ENCODE measurements at places on chromosomes 7 and 10.

DNA sequence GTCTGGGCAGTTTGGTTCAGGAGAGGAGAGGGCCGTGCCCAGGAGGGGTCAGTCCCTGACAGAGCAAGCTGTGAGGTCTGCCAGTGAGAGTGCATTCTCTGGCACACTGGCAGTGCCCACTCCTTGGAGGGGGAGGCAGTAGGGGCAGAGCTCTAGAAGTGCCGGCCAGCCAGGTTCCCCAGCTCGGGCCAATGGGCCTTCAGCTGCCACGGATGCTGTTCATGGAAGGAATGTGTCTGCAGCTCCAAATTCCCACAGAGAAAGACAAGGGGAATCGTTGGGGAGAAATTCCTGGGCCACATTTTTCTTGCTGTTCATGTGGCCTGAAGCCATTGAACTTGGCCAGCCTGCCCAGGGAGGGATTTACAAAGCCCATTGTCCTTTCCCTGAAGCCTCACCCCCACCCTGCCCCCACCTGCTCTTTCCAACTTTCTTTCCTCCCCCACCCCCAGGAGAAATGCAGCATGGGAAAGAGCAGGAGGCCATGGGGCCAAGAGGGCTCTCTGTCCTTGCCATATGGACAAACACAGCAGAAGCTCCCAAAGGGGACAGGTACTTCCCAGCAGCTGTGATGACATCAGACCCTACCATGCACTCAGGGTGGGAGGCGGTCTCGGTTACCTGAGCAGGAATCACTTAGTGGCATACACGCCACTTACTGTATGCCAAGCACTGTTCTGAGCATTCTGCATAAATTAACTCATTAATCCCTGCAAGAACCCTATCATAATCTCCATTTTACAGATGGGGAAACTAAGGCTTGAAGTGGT is 70.7 kb downstream of the ARHGAP22 start:
- no peak for DNase-seq

DNA sequence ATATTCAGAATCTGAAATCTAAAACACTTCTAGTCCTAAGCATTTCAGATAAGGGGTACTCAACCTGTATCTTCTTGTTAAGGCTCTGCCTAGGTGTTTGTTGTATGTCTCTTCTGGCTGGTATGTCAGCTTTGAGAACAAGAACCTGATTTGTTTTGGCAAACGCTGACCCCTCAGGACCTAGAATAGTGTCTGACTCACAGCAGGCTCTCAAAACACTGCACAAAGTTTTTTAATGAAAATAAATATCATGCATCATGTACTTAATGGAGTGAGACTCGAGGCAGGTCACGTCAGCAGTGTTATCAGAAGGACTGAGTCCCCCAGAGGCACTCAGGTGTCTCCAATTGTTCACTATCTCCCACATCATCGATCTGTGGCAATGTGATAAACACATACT is 99.1 kb downstream of the GLI3 start:
- DNase-seq: no peak

- DNase-seq: no peak
Observed at GRCh38 chr7:91164506-91164905, 99.7 kb upstream of the FZD1 start.

GRCh38 chr7:92647011-92647625 is 56.9 kb upstream of the FAM133B start:
- DNase-seq: no peak

DNA sequence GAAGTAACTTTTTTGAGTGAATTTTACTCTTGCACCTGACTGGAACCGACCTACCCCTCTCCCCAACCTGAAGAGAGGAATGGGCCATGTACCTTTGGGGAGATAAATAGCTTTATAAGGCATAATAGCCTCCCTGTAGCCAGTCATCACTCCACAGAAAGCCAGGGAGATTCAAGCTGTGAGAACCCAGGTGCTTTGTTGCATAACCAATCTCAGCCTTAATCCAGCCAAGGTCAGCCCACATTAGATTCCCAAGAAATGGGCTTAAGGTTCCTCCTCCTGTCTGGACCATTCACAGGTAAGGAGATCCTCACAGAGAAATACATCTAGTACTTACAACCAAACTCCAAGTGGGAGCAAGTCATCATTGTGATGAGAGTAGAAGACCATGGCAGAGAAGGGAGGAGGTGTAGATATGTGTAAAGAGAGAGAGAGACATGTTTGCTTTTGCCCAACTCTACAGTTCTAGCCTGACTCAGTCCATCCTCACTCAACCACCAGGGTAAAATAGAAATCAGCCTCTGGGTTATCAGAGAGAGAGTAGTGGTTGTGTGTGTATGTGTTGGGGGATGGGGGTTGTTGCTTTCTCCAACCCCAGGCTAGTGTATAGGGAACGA is 23.6 kb downstream of the SKIDA1 start:
- DNase-seq: no peak

GRCh38 chr7:72334698-72335097 is 77.4 kb downstream of the CALN1 start:
- no peak for DNase-seq

DNA sequence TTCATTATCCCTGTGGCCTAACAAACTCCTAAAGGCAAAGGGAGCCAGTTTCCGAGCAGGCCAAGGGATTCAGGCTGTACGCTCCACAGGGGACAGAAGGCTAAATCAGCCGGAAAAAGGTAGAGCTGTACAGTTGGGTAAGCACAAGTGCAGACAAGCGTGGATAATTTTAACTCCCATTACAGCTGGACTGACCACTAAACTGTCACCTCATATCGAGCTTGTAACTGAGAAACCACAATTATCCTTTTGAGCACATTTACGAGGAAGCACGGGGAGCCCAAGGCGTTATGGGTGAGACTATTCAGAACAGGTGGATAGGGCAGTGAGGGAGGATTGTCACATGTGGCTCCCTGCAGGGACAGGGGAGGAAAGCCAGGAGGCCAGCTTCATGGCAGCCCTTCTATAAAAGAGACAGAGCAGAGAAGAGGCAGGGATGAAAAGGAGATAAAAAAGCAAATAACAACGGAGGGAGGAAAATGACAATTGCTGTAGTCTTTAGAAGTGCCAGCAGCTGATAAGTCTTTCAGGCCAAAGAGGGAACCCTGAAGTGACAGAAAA is 288.0 kb downstream of the FGFR2 start:
- DNase-seq: no peak

DNA sequence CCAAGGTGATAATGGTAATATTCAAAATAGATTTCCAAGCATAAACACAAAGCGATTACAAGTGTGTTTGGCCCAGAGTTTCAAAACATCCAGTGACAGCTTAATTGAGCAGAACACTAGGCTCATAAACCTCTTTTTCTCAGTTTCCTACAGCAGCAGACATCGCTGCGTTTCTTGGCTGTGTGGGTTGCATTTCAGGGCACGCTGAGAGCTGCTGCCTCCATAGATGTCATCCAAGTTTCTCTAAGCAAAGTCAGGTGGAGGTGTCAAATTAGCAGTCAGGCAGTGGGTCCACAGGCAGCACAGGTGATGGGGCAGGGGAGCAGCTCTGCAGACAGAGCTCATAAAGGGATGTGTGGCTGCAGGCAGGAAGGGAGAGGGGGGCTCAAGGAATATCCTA is 50.5 kb upstream of the COL13A1 start:
- no peak for DNase-seq

GRCh38 chr7:82441669-82442478 is 1.7 kb downstream of the CACNA2D1 start:
- no peak for DNase-seq

GRCh38 chr7:118080947-118081346 is 103.0 kb upstream of the LSM8 start:
- DNase-seq: no peak

DNA sequence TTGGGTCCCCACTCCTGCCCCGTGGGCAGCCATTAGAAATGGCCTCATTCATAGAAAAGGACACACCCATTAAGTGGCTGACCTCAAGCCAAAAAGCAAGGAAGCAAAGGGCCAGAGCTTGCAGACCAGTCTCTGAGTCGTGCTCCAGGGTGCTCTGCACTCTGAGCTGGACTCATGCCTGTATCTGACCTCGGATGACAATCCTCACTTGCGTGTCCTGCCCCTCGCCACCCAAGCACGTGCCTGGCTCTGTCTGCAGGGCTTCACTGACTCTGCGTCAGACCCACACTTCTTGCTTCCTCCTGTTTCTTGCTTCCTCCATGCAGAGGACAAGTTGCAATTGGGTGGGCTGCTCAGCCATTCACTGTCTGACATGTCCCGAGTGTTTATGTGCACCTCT is 138.8 kb downstream of the OAT start:
- no peak for DNase-seq

GRCh38 chr10:125060826-125061556 is 99.4 kb downstream of the CTBP2 start:
- DNase-seq: peak; percentile 67

GRCh38 chr10:18401416-18402195 is 249.8 kb downstream of the NSUN6 start:
- no peak for DNase-seq

- no peak for DNase-seq
Observed at GRCh38 chr10:124683814-124684213, 60.4 kb downstream of the FAM53B start.

GRCh38 chr10:69356187-69356586 is 60.5 kb downstream of the TACR2 start:
- DNase-seq: no peak

- DNase-seq: no peak
Observed at GRCh38 chr7:82289152-82289535, 154.4 kb downstream of the CACNA2D1 start.

- no peak for DNase-seq
Observed at GRCh38 chr10:5565205-5565545, 40.4 kb downstream of the CALML3 start.

GRCh38 chr7:113247198-113247597 is 128.8 kb upstream of the SMIM30 start:
- DNase-seq: no peak

DNA sequence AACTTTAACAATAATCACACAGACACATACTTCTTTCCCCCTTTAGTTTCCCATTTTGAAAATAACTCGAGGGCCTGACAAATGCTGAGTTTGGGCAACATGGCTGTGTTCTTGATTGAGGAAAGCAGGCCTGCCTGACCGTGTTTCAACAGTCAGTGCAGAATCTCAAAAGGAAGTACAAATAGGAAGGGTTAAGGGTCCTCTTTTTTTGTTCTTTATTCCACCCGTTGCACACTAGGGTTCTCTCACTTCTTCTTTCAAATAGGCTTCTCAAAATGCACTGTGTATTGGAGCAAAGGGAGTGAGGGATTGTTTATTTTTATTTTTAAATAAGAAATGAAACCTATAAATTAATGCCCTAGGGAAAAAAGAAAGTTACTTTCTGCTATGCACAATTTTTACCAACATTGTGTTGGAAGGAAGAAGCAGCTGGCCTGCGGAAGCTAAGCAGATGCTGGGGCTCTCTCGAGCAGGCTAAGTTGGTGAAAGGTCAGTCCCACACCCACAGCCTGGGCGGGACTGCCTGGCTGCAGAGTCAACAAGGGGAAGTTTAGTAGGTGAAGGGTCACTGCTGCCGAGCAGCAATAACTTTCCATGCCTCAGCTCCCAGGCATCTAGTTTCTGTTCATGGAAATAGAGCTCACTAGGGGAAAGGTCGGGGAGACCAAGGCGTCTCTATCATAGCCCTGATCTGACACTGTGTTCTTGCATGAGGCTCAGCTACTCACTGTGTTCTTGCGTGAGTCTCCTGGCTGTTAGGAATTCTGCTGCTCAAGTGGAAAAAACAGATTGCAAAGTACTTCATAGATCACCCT is 12.2 kb upstream of the PDK4 start:
- peak; percentile 99 for DNase-seq

GRCh38 chr10:48708144-48708543 is 23.5 kb downstream of the WDFY4 start:
- no peak for DNase-seq

DNA sequence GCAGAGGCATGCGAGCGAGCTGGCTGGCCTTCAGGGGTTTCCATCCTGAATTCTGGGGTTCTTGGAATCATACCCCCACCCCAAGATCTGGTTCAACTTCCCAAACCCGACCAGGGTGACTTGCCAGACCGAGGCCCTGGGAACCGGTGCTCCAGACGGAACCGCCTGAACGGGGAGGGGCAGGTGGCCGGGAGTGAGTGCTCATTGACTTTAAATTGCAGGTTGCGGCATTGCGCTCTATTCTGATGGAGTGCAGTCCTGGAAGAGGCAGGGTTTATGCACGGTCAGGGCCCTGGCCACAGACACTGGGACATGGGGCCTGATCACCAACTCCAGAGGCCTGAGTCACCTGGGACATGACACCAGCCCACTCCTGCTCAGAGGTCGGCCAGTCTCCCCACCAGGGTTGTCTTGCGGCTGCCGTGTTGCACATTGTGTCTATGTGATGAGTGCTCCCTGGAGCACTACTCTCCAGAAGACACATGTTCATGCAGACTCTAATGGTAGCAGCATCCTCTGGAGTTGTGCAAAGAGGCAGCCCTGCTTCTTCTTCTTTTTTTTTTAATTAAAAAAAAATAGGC is 5.8 kb upstream of the DDIT4 start:
- DNase-seq: no peak

- no peak for DNase-seq
Observed at GRCh38 chr7:17046666-17047065, 164.9 kb upstream of the AGR3 start.

DNA sequence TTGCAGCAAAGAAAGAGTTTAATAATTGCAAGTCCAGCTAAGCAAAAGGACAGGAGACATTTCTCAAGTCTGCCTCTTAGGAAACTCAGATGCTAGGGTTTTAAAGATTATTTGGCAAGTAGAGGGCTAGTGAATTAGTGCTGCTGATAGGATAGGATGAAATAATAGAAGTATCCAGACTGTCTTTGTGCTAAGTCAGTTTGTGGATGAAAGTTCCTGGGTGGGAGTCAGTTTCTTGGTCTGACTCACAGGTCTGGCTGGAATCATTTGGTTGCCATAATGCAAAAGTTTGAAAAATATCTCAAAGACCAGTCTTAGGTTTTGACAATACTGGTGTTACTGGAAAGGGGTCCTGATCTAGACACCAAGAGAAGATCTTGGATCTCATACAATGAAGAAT is 42.6 kb upstream of the INHBA start:
- DNase-seq: no peak

DNA sequence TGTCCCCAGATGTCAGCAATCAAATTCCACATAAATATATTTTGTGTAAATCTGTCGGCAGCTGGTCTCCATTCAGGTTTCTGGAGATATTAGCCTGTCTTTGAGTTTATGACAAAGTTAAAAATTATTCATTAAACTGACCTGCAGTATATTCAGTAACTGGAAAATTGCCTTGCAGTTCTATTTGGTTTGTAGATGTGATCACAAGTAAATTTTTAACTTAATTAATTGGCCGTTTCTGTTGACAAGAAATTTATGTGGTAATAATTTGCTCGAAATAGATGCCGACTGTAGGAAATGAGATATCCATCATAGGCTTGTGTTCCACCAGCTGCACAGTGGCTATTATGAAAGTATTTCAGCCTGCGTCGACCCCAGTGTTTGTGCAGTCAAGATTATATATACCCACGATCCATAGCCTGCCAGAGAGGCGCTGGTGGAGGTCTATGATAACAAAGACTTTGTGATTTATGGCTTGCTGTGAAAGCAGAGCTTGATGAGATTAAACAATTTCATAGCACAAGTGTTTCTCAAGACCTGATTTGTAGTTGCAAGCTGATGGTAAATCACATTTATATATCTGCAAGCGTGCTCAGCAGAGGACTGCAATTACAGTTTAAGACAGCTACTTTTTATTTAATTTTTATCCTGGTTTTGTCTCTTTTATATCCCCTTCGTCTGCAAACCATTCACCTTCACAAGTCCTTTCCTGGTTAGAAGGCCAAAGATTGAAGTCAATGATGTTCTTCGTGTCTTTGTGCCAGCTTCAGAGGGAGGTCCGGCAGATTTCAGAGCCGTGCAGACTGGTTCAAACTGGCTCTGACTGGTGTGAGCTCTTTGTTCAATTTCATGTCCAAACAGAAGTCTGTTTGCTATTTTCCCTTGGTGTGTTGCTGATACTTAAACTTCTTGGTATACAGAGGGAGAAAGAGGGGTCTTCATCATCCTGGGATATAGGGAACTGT is 850.9 kb downstream of the LRMDA start:
- peak; percentile 79 for DNase-seq

- no peak for DNase-seq
Observed at GRCh38 chr10:128150561-128150960, 24.3 kb upstream of the MKI67 start.

Measured in large intestine (tissue), 12 donors.